ENCODE measurements at places on chromosomes 5 and 9.

DNA sequence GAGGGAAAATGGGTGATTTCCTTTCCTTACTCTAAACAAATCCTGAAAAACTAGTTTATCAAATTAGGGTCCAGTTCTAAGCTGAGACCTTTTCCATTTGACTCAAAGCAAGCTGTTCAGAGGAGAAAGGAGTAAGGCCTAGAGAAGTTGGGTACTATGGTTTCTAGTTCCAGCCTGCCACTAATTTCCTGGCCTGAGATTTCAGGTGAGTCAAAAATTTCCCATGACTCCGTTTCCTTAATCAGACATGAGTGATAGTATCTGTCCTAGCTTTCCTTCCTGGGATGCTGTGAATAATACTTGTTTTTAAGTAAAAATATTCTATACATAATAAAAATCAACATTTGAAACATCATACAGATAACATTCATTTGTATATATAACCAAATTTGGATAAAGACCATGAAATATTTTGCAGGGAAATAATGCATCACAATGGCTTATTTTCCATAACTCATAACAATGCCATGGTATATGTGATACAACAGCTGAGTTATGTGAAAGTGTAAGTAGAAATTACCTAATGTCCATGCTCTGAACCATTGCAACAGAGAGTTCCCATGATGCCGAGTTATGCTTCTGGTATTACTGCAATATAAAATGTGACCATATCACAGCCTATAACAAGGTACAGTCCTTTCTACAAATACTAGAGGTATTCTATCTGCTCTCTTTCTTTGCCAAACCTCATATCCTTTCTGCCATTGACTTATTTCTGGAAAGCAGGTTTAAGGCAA, 142.7 kb downstream of the MLLT3 start:
- no peak for DNase-seq

- DNase-seq = no peak
Observed at GRCh38 chr9:87006956-87007355, 59.6 kb upstream of the GAS1 start.

- DNase-seq = no peak
Observed at GRCh38 chr9:69546265-69546664, 125.9 kb downstream of the APBA1 start.

DNA sequence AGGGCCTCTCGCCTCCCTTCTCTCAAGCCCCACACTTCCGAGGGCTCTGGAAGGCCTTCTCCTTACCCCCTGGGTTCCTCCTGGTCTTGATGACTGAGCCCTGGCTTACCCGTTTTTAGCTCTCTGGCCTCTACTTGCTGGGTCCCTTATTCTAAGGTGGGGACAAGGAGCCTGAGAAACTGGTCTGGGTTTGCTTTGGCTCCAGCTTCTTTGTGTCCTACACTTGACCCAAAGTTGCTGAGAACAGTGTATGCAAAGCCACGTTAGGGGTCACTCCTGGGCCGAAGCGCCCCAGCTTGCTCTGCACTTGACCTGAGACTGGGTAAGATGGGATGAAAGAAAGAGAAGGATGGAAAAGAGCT, 788 bp downstream of the ZNF346 start:
- no peak for DNase-seq

DNA sequence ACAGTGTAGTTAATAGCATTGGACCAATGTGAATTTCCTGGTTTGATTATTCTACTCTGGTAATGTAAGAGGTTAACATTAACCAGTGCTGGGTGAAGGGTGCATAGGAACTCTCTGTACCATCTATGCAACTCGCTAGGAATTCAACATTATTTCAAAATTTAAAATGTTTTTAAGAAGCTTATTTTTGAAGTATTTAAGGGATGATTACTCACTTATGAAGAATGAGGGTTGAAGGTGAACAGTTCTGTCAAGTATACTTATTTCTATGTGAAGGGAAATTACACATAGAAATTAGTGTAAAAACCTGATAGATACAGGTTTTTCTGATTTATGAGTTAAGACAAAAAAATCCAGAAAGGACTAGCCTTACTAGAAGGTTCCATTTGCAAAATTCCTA, 165.8 kb downstream of the INSYN2B start:
- DNase-seq = no peak

GRCh38 chr9:99486684-99487083, 264.6 kb downstream of the SEC61B start:
- no peak for DNase-seq

DNA sequence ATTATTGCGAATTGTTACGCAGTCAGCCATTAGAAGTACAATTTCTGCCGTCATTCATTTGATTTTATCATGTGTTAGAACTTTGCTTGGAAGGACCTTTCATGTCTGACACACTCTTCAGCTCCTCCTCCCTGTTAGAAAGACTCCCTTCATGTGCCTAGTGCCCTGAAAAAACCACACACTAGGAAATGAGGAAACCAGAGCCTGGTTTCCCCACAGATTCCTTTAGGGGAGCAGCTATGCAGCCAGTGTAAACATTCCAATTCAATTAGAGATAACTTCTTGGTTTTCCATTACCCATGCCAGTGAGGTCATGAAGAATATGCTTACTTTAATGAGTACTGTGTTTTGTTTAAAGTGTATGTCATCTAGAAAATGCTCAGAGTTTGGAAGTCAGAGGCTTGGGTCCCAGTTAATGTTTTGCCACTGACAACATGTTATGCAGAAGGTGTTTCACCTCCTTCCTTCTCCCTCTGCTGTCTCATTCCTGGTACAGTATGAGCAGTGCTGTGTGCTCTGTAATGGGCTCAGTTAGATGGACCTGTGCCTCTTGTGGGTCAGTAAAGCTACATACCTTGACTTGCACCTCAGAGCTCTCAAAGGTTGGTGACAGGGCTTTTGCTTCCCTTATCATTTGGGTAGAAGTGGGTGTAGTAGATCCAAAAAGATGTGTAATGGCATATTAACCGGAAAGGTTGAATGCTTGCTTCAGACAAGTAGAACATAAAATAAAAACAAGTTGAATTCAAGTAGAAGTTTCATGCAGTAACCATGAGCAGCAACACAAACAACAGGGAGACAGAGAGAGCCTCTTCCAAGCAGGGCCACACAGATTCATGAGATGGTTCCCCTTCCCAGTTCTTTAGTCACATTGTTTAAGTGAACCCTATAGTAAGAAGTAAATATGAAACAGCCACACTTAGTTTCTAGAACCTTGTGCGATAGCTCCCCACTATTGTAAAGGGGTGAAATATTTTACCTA, 52.6 kb upstream of the TNFAIP8 start:
- DNase-seq = no peak

- no peak for DNase-seq
Observed at GRCh38 chr9:13020146-13021040, 245.6 kb downstream of the LURAP1L start.

DNA sequence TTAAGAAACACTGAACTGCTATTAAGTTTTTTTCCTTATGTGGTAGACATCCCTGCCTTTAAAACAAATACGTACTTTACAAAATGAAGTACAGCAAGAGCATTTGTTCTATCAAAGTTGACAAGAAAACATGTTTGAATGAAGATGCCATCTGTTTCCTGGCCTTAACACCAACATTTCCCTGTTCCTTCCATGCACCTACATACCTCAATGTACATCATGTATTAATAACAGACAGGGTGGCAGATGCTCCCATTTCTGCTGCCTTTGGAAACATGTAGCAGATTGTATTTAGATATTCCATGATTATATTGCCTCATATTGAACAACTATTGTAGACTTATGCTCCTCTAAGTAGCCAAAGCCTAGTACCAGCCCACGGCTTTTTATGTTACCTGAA, 104.4 kb downstream of the PJA2 start:
- DNase-seq = no peak

DNA sequence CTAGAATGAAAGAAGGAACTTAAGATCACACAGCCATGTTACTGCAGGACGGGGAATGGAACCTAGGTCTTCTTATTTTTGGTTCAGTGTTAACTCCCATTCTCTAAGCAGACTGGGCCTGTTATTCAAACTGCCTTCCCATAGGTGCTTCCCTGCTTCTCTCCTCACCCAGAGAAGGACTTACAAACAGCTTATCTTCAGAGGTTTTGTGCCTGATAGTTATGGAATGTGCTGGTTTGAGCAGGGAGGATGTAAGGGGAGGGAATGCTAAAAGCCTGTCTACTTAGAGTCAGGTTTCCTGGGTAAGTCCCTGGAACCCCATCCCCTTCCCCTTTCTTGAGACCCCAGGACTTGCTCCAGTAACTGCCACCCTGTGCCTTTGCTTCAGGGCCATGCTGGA, 4.2 kb upstream of the PSMD5 start:
- no peak for DNase-seq

- no peak for DNase-seq
Observed at GRCh38 chr9:20950707-20951106, 80.7 kb downstream of the HACD4 start.

- DNase-seq = no peak
Observed at GRCh38 chr5:61477788-61478187, 145.7 kb downstream of the ZSWIM6 start.

DNA sequence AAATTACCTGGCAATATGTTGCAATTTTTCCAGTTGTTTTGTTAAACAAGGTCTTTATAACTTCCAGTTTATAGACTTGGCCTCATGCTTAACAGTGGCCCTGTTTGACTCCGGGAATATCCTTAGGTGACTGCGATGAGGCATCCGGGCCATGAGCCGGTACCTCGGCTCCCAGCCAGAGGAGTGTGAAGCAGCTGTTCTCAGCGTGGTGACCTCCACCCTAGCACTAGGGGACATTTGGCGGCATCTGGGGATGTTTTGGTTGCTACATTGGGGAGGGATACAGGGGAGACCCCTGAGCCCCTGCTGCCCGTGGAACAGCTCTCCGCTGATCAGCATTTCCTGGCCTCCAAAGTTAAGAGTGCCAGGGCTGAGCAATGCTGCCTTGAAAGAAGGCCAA, 533.4 kb downstream of the IRX1 start:
- no peak for DNase-seq

DNA sequence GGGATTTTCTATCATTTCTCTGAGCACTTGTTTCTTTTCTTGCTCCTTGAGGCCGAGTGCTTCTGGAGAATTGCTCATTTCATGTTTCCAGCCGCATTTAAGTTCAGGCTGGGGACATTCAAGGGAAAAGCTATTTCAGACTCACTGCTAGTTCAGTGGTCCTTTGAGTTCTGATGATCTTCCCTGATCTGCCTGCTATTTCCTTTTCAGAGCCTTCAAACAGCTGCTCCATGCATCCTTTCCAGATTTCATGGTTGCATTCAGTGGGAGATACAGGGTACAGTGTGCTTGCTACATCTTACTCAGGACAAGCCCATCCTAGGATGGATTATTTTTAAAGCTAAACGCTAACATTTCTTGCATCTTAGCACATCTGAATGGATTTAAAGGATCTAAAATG, 14.7 kb downstream of the NDUFS4 start:
- no peak for DNase-seq

- DNase-seq = no peak
Observed at GRCh38 chr9:34400275-34400674, 23.6 kb upstream of the MYORG start.

DNA sequence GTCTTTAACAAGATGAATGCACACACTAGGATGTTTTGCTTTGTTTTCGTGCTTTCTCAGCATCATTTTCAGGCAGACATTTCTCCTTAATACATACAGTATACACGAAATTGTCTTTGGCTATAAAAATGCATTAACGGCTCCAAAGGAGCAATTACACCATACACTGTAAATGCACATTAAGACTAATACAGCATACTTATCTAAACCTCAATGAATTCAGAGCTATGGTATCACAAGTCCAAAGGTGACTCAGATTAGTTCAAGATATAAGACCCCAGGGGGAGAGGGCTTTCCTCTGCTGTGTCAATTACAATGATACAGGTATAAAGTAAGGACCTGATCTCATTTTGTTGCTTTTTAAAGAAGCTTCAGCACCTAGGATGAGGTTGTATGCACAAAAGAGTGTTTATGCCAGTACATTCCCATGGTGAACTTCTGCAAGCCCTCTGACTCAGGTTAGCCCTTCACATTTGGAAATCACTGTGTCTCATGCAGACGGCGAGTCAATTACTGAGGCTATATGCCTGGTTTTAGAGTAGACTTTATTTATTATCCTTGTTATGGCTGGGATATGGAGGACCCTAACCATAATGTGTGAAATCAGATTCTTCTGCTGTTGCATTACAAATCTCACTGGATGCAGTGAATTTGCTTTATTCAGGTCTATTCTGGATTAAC, 233.3 kb downstream of the ZNF608 start:
- DNase-seq = no peak

- no peak for DNase-seq
Observed at GRCh38 chr9:80218328-80218727, 646.6 kb downstream of the TLE4 start.

- no peak for DNase-seq
Observed at GRCh38 chr9:90698871-90699440, 56.3 kb upstream of the DIRAS2 start.

- no peak for DNase-seq
Observed at GRCh38 chr9:69190086-69190862, 16.2 kb downstream of the TJP2 start.

GRCh38 chr5:159303286-159303685, 27.0 kb downstream of the IL12B start:
- DNase-seq = no peak

DNA sequence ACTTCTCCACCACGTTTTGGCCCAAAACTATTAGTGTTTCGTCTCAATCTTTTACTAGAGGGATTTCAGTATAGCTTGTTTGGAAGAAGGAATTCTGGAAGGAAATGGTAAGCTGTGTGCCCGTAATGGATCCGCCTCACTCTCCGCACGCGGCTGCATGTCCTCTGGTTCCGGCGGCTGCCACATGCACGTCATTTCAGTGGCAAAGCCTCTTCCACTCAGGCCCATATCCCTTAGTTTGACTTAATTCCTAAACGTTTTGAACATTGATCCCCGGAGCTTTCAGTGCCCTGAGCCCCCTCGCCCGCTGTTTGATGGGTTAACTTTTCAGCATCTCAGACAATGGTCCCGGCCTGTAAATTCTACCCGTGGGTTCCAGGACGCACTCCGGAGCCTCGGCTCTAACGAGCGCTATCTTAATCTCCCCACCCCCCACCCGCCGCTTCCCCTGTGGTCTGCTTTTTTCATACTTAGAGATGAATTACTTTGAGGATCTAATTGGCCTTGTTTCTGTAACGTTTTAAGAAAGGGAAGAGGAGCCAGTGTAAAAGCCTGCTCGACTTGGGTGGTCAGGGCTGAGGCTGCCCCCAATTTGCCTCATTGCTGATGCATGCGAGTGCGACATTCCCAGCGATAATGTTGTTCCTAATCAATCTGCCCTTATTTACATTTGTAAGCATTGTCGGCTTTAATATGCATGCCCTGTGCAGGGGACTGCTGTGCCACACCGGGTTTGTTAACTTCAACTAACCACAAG, 4.6 kb downstream of the PTCH1 start:
- no peak for DNase-seq

GRCh38 chr9:137679249-137679648, 60.4 kb downstream of the EHMT1 start:
- DNase-seq = no peak

DNA sequence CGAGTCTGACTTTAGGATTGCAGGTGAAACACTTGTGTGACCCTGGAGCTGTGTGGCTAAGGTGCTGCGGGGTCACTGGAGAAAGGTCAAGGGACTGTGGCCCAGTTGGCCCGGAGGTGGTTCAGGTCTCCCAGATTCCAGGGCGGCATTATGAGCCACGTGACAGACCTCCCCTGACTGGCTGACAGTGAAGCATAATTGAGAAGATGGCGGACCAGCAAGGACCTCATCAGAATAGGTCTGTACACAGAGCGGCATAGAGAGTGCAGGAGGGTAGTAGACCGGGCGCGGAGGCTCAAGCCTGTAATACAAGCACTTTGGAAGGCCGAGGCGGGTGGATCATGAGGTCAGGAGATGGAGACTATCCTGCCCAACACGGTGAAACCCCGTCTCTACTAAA, 815 bp upstream of the ODF2 start:
- DNase-seq = no peak
